ENCODE measurements at places on chromosomes 5 and 9. TPM values are rescaled to one million over a fixed set of nuclear protein-coding genes. Genes with fewer than 3 reads are reported as not detected.

DNA sequence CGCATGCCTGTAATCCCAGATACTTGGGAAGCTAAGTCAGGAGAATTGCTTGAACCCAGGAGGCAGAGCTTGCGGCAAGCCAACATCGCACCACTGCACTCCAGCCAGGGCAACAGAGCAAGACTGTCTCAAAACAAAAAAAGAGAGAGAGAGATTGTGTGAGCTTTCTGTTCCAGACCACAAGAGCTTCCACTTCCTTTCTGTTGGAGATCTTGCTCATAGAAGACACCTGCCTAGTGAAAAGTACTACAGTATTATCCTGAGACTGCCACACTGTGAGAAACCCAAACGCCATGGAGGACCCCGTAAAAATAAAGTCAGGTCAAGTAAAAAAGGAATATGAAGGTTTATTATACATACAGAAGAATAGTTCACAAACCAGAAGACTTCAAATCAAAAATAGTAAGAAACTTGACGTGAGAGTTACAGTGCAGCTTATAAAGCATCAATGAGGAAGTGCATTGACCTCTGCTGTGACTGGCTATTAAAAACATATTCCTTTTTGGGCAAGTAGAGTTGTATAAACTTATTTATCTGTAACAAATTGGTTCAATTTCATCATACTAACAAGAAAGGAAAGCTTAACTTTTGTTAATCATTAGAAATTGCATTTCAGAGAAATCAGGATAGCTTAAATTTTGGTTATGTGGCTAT lies 4.3 kb upstream of the EMB start:
- H3K27me3 ChIP-seq, result no peaks in the 10 kb centered on the region
- no peak overlapping the region for H3K27ac ChIP-seq
- H3K4me1 ChIP-seq, result 0 out of 2 replicates have a peak, but pooled peaks cover 1% of the 10 kb centered on the region

DNA sequence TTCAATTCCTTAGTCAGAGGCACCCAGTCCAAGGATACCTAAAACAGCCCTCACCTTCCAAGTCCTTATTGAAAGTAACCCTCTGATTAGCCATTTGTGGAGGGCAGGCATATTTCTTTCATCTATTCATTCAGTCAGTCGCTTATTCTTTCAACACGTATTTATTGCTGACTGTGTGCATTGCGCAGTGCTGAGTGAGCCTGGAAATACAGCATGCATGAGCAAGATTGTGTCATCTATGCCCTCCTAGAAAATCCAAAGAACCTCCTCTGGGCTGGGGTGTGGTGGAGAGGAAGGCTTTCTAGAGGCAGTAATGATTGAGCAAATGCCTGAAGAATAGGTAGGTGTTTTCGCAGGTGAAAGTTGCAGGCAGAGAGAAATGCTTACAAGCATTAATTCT lies 8.5 kb upstream of the FEM1C start:
- H3K36me3 ChIP-seq, result no peaks in the 10 kb centered on the region
- H3K4me1 ChIP-seq, result peaks cover 5% of the 10 kb centered on the region
- no peak for DNase-seq
- no peak overlapping the region for H3K27ac ChIP-seq
- H3K4me3 ChIP-seq, result no peak overlapping the region

GRCh38 chr5:144979516-144980264 lies 809.0 kb downstream of the KCTD16 start:
- H3K4me1 ChIP-seq, result no peaks in the 10 kb centered on the region
- no peak overlapping the region for H3K27ac ChIP-seq
- H3K4me3 ChIP-seq, result no peak overlapping the region
- no peak for DNase-seq
- H3K36me3 ChIP-seq, result no peaks in the 10 kb centered on the region
- no peaks in the 10 kb centered on the region for H3K27me3 ChIP-seq

GRCh38 chr5:159316519-159317383 lies 13.5 kb downstream of the IL12B start:
- H3K27me3 ChIP-seq, result 0 out of 2 replicates have a peak, but pooled peaks cover 2% of the 10 kb centered on the region
- H3K27ac ChIP-seq, result no peak overlapping the region

- no peaks in the 10 kb centered on the region for H3K36me3 ChIP-seq
- no peak overlapping the region for H3K4me3 ChIP-seq
- no peaks in the 10 kb centered on the region for H3K4me1 ChIP-seq
- no peaks in the 10 kb centered on the region for H3K27me3 ChIP-seq
- H3K27ac ChIP-seq, result no peak overlapping the region
Measured at GRCh38 chr9:12185856-12186255, 507.3 kb upstream of the TYRP1 start.

- H3K4me3 ChIP-seq, result no peak overlapping the region
- no peak overlapping the region for H3K27ac ChIP-seq
- no peaks in the 10 kb centered on the region for H3K4me1 ChIP-seq
- H3K36me3 ChIP-seq, result peaks cover 12% of the 10 kb centered on the region
- no peaks in the 10 kb centered on the region for H3K27me3 ChIP-seq
- no peak for DNase-seq
Measured at GRCh38 chr5:171865471-171865870, 79.9 kb downstream of the SMIM23 start.

GRCh38 chr5:135660826-135661575 lies 82.2 kb upstream of the CXCL14 start:
- H3K27ac ChIP-seq, result no peak overlapping the region
- H3K27me3 ChIP-seq, result no peaks in the 10 kb centered on the region
- H3K4me1 ChIP-seq, result peaks cover 5% of the 10 kb centered on the region
- no peak overlapping the region for H3K4me3 ChIP-seq

DNA sequence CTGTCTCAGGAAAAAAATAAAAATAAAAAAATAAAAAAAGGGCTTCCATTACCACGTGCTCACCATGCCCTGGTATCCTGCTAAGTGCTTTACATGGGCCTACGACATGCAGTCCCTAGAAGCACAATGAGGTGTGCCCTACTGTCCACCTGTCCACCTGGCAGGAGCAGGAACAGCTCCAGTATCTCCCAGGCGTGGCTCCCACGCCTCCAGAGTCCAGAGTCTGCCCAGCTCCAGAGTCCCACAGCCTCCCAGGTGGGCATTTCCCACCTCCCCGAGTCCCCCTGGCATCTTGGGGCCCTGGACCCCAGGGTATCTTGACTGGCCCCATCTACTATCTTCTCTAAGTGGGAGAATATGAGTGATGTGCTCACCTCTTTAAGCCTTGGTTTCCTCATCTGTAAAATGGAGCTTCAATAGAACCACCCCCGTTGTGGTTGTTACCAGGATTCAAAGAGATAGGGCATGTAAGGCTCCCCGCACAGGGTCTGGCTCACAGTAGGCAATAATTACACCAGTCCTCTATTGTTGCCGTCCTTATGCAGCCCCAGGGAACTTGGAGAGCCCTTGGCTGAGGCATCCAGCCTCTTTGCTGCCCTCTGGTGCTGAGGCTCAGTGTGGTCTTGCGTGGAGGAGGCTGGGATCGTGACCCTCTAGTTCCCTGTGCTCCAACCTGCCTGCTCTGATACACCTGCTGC lies 8.9 kb downstream of the CXCL14 start:
- H3K36me3 ChIP-seq, result no peaks in the 10 kb centered on the region
- no peak overlapping the region for H3K4me3 ChIP-seq
- DNase-seq, result peak; percentile 66
- H3K4me1 ChIP-seq, result peaks cover 6% of the 10 kb centered on the region
- H3K27me3 ChIP-seq, result no peaks in the 10 kb centered on the region
- no peak overlapping the region for H3K27ac ChIP-seq

- no peak for DNase-seq
- no peaks in the 10 kb centered on the region for H3K27me3 ChIP-seq
- H3K4me1 ChIP-seq, result no peaks in the 10 kb centered on the region
- no peak overlapping the region for H3K4me3 ChIP-seq
- no peaks in the 10 kb centered on the region for H3K36me3 ChIP-seq
Measured at GRCh38 chr5:123906698-123907295, 394.8 kb downstream of the CSNK1G3 start.

DNA sequence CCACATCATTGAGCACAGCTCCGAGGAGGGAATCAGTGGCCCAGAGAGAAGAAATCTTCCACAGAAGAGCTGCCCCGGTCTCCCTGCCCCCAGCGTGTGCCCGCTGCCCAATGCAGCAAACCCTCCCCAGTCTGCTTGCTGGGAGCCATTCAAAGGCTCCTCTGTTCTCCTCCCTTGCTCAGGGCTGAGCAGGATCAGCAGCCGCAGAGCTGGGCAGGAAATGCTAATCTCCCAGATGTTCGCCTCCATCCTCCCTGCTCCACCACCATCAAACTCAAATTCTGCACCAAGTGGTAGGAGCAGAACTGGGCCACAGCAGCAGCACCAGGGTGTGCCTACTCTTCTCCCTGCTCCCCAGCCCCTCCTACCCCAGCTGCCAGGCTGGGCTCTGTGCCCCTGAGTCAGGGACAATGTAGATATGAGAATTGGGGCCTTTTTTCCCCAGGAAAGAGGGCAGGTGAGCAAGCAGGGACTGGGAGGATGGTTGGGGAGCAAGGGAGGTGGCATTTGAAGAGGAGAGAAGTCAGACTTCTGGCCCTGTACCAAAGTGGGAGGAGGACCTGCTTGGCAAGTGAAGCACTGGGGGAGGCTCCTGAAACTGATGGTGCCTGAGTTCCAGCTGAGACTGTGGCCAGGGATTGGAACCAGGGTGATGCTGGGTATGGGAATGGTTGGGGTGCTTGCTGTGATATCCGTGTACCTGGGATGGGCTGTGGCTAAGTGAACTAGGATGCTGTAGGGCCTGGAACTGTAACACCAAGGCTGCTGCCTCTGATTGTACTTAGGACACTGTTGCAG lies 1.9 kb upstream of the PCDH1 start:
- DNase-seq, result no peak
- H3K27me3 ChIP-seq, result no peaks in the 10 kb centered on the region
- peaks cover 16% of the 10 kb centered on the region for H3K4me1 ChIP-seq

DNA sequence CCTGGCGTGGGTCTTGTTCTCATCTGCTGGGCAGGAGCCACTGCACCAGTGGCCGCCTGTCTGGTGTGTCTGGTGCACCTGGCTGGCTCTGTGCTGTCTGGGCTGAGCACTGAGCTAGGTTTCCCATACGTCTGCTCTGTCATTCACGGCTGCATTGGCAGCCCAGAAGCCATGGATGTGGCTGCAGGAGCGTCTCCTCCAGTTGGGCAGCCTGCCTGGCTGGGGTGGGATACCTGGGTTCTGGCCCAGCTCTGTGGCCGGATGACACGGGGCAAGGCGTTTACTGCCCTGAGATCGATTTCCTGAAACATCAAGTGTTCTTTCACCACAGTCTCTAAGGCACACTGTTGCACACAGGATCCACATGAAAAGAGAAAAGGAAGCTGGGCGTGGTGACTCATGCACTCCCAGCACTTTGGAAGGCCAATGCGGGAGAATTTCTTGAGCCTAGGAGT lies 25.5 kb upstream of the SLC25A51 start:
- no peak overlapping the region for H3K27ac ChIP-seq
- H3K27me3 ChIP-seq, result no peaks in the 10 kb centered on the region
- H3K4me1 ChIP-seq, result no peaks in the 10 kb centered on the region
- no peaks in the 10 kb centered on the region for H3K36me3 ChIP-seq
- no peak overlapping the region for H3K4me3 ChIP-seq
- no peak for DNase-seq

- H3K27ac ChIP-seq, result no peak overlapping the region
- no peaks in the 10 kb centered on the region for H3K36me3 ChIP-seq
- no peak for DNase-seq
Measured at GRCh38 chr9:36323926-36324325, 65.7 kb upstream of the GNE start.

DNA sequence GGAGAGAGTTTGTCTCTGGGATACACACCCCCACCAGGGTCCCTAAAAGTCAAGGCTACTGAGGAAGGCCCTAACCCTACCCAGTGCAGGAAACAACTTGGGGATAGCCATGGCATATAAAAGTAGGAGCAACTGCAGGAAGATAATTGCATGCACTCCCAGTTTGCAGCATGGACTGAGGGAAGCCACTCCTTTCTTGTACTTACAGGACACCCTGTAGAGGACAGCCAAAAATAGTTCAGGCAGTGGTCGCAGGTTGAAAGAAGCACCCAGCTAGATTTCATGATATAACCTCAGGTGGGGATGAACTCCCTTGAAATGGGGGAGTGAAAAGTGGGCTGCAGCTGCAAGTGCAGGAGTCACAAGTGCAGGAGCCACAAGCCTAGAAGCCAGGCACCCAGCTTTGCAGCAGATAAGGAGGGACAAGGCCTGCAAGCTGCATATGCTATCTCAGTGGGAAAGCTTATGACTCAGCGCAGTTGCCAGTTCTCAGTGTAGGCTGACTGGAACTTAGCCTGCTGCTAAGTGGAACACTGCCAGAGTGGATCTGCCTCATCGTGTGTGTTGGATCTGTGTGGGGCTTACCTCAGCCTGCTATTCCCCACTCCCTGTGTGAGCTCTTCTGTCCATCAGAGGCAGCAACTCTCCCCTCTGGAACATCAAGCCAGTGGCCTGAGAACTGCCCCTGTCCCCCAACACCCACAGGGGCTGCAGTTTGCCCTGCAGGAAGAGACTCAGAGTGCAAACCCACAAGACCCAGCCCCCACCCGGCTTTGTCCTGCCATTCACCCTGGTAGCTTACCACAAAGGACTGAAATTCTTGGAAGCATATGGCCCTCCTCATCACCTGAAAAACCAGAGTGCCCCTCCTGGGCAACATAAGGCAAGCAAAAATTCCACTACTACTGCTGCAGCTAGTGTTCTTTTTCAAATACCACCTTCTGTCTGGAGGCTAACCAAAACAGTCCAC lies 42.7 kb downstream of the CYLC2 start:
- no peak overlapping the region for H3K27ac ChIP-seq
- H3K4me3 ChIP-seq, result no peak overlapping the region
- no peaks in the 10 kb centered on the region for H3K27me3 ChIP-seq
- no peak for DNase-seq

DNA sequence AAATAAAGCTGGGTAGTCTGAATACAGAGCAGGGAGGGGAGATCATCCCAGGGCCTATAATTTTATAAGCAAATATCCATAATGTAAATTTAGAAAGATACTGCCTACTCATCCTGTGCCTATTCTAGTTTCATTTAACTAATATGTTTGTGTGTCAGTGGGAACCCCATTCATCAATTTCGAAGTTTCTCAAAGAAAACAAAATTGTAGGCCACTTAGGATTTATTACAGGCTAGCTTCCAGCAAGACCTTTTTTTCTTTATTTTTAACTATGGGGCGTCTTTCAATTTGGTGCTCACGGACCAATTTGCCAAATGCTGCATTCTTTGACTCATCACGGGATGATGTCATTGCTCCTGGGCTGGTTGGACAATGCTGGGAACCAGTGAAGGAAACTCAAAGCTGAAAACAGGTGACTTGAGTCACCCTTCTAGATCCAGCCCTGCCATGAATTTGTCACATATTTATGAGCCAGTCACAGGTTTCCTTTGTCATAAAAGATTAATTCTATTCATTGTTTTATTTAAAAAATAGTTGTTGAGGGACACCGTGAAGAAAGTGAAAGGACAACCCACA lies 13.4 kb downstream of the PCSK5 start:
- H3K27me3 ChIP-seq, result no peaks in the 10 kb centered on the region
- no peak for DNase-seq
- peaks cover 4% of the 10 kb centered on the region for H3K4me1 ChIP-seq
- H3K36me3 ChIP-seq, result no peaks in the 10 kb centered on the region
- H3K27ac ChIP-seq, result no peak overlapping the region

SPAG8 gene
- total RNA-seq, result 0.37 TPM

FXN gene
- 41.6 TPM for total RNA-seq

PRDM9 gene
- not detected for total RNA-seq

CMYA5 gene
- 0.65 TPM for total RNA-seq

ANKRD33B gene
- total RNA-seq, result 20.5 TPM
